ENCODE measurements at places on chromosomes 11 and 22.

GRCh38 chr11:19625438-19625837 is 87.2 kb upstream of the NAV2 start:
- no peak for DNase-seq

DNA sequence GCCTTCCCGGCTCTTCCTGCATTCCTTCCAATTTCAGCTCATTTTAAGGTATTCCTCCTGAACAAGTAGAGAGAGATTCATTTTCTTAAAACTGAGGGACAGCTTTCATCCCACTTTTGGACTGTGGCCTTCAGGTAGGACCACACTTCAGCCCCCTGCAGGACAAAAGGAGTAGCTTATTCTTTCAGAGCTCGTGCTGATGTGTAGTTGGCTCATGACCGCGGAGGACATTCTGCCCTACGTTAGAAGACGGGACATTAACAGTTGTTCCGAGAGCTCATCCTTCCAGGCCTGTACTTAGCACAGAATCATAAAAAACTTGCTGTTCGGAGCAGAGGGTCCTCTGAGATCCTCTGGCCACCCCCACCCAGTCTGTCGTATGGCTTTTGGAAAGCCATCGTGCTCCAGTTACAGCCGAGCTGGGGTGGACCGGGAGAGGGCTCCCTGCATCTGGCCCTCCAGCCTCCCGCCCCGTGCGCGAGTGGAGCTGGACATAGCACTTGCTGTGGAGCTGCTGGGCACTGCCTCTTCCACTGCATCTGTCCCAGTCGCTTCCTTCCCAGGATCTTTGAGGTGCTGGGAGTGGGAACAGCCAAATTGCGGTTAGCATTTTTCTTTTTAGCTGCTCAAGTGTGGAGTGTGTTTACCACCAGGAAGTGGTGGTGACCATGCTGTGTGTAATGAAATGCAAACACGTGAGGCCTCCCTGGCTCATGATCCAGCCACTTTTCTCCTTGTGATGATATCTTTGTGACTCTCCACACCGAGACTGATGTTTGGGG is 250.3 kb downstream of the TBC1D22A start:
- DNase-seq, result no peak

DNA sequence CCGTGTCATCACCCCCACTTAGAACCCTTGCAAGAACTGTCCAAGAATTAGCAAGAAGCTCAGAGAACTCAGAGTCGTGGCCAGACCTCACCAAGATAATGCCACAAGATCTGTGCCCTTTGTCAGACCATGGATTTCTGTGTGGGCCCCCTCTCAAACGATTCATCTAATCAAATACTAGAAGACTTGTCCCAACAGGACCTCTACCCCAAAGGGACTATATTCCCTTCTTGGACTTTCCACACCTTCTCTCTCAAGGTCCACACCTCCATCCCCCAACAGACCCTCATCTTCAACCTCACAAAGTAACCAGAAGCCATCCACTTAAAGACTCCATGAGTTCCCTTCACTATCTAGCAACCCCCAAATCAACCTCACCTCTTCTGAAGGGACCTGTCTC is 2.8 kb downstream of the POLR3H start:
- no peak for DNase-seq

- DNase-seq, result no peak
These were observed 565.4 kb upstream of the LUZP2 start for GRCh38 chr11:23931443-23931842.

DNA sequence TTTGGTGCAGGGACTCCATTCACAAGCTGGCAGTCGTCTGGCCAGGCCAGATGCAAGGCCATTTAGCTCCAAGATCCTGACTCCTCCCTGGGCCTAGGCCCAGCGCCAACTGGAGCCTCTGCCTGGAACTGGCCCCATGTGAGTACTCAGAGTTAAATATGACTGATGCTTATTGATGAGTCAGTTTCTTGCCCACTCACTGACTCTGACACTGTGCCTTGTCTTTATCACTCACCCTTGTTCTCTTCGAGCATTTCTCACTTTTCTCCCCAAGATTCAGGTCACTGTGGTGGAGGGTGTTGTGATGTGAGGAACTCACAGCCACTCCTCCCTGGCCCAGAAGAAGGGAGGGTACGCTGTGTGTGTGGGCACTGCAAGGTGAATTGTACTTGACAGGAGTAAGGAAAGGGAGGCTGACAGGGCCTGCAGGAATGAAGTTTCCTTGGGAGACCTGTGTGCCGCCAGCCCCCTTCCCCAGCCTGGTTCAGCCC is 23.2 kb upstream of the ST3GAL4 start:
- no peak for DNase-seq

DNA sequence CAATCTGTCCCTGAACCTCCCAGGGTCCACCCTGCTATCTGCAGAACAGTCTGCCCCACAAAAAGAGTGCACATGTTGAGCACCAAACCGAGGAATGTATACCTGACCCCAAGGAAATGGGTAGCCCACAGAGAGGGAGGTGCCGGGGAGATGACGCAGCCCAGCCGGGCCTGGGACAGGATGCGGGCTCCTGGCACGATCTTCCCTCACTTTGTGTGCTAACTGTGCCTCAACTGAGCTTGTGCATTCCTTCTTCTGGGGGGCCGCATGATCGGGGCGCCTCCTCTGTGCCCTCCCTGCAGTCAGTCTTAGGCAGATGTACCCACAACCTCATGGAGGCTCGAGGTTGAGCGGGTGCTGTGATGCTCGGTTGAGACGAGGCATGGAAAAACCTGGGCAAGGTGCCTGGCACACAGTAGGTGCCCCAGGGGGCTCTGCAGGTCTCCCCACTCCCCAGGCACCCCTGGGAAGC is 2.4 kb downstream of the GAS2L1 start:
- DNase-seq, result no peak

DNA sequence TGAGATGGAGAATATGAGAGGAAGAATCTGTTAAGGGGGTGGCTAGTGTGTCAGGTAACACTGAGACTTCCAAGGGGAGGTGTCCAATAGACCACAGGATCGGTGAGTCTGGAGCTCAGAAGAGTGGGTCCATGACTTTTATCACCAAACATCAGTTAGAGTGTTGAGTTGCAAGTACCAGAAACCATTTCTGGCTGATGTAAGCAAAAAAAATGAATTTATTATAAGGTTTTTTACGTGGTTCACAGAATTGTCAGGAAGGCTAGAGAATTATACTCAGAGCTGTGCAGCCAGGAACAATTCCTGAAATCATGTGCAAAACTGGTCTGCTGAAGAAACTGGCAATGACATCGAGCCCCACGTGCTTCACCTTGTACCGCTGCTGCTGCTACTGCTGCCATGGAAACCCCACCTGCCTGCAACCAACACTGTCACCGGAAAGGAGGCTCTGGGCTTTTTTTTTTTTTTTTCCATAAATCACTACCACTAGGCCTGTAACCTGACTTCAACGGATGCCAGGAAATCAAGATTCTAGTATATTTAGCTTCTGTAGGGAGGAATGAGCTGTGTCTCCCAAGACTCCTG is 16.6 kb upstream of the STK33 start:
- DNase-seq, result peak; percentile 55

DNA sequence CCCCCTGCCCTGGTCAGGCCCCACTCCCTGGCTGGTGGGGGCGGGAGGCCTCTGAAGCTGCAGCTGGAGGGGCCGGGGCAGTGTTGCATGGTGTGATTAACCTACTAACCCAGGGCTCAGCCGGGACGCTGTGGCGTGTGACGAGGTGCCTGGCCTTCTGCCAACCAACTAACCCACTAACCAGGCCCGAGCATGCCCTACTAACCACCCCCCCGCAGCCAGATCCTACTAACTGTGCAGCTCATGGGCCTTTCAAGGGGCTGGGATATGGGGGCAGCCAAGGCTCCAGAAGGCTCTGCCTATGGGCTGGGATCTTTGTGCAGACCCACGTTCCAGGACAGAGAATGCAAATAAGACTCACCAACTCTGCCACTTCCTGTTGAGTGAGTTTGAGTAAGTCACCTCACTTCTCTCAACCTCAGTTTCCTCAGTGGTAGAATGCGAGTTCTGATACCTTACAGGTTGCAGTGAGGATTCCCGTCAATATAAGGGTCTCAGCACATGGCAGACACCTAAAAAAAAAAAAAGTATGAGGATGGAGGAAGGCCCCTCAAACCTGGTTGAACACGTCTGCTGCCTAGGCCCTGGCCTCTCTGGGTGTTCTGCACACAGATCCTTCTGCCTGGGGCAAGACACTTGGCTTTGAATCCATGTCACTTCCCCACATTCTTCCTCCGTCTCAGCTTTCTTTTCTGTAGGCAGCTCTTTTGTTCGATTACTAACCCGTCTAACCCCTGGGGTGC is 14.1 kb downstream of the MIAT start:
- DNase-seq, result no peak

GRCh38 chr11:67996051-67996450 is 7.8 kb downstream of the UNC93B1 start:
- DNase-seq, result no peak

- DNase-seq, result no peak
These were observed 7.3 kb upstream of the SSTR3 start for GRCh38 chr22:37219533-37219932.

DNA sequence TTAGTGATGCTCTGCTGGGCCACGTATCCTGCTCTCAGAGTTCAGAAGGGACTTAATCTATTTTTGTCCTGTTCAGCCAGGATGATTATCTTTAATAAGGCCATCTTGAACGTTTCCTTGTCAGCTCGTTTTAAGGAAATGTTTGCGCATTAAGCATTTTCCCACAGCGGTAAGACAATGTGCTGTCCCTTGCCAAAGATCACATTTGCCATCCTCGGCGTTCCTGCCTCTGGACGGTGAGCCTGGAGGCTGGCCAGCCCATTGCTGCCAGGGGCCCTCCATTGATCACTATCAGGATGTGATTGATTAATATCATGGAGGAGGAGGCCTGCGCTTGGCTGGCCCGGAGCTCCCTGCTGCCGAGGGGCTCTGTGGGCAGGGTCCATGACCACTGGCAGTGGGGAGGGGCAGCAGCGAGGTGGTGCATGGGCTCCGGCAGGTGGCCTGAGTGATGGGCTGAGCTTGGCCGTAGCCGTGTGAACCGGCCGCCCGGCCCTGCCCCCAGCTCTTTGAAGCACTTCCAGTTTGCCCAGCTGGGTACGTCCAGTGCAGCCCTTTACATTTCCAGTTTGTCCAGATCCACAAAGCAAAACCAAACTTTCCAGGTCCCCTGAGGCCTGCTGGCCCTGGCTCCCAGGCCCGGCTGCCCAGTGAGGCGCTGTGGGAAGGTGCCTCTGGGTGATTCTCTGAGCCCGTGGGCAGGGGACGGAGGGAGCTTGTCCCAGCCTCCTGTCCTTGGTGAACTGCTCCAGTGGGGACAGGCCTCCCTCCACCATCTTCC is 49.5 kb upstream of the SMIM38 start:
- DNase-seq, result no peak

- no peak for DNase-seq
These were observed 56.9 kb downstream of the ATG16L2 start for GRCh38 chr11:72871119-72871518.

GRCh38 chr22:32355760-32356159 is 1.9 kb upstream of the RFPL3 start:
- no peak for DNase-seq

- DNase-seq, result no peak
These were observed 14.0 kb downstream of the IGLL1 start for GRCh38 chr22:23565915-23566704.

DNA sequence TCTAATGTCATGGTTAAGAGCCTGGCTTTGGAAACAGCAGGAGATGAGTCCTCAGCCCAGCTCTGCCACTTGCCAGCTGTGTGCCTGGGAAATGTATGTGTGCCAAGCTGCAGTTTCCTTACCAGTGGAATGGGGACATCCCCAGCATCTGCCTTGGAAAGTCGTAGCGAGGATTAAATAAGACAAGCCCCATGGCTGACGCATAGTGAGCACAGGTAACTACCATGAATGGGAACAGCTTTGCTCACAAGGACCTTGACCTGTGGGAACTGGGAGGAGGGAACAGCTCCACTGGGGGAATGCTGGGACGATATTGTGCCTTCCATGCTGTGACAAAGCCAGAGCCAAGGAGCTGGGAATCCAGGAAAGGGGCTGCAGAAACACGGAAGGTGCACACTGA is 2.6 kb upstream of the DSCAML1 start:
- DNase-seq, result no peak

DNA sequence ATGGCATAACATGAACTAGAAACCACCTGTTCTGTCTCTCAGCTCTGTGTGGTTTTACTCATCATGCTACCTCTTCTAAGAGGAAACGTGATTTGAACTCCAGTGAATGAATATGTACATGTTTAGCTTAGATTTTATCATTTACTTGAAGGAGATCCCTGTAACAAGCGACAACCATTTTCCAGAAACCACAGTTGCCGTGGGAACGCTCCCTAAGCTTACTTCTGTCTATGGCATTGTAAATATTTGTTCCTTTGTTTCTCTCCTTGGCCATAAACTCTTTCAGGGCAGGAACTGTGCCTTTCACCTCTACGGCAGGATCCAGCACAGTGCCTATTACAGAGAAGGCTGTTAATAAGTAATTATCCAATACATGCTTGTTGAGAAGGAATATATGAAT is 17.1 kb upstream of the TPH1 start:
- no peak for DNase-seq

DNA sequence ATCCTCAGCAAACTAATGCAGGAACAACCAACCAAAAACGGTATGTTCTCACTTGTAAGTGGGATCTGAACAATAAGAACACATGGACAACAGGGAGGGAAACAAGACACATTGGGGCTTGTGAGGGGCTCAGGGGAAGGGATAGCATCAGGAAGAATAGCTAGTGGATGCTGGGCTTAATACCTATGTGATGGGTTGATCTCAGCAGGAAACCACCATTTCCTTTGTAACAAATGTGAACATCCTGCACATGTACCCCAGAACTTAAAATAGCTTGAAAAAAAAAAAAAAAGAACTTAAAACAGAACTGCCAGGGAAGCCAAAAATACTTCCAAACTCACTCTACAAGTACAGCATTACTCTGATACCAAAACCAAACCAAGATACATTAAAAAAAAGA is 33.8 kb downstream of the CASP4 start:
- no peak for DNase-seq

GRCh38 chr22:25404556-25404927 is 159.9 kb upstream of the GRK3 start:
- no peak for DNase-seq

DNA sequence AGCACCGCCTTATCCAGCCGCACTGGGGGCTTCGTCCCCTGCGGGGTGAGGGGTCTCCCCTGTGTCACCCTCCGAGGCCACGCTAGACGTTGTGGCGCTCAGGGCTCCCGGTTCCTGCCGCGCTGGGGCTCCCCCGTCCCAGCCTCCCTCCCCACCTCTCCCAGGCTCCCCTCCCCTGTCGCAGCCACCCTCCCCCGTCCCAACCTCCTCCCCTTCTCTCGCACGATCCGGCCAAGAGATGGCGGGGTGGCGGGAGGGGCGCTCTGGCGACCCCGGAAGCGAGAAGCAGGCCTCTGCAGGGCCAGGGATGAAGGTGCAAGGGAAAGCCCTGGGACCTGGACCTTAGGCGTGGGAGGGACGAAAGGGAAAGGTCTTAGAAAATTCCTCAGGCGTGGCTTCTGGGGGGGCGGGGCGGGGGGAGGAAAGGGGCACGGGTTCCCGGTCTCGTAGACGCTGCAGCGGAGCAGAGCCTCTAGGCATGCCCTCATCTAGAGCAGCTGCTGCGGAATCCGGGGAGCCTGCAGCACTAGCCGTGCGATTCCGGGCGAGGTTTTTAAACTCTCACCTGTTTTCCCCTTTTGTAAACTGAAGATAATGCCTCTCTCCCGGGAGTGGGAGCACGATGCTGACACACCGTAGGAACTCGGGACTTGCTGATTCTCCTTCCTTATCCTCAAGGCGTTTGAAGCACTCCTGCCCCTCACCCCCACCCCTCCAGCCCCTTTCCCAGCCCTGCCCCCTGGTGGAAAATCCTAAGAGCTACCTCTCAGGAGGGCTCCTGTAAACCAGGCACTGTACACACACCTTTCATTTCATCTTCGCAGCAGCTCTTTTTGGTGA is 14.4 kb downstream of the KCNJ5 start:
- no peak for DNase-seq

- DNase-seq, result no peak
These were observed 23.8 kb downstream of the FSHB start for GRCh38 chr11:30254307-30255298.
